CD4-positive, alpha-beta T cell treated with Interleukin-15 for 4 hours (primary cell): ENCODE measurements at places on chromosomes 2 and 18.

DNA sequence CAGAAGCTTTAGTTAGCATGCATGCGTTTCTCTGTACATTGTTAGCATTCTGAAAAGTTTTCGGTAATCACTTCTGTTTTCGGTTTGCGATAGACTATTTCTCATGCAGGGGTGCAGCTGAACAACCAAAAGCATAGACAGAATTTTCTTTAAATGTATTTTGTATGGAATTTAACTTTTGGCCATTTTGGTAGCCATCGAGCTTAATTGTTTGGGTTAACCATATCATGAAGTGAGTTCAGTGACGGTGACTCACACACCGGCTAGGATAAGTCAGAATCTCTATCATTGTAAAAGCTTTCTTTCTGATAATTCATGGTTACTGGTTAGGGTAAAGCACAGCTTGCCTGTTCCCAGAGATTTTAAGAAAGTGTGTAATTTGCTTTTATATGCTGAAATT is 107.2 kb downstream of the CD226 start:
- DNase-seq = no peak

DNA sequence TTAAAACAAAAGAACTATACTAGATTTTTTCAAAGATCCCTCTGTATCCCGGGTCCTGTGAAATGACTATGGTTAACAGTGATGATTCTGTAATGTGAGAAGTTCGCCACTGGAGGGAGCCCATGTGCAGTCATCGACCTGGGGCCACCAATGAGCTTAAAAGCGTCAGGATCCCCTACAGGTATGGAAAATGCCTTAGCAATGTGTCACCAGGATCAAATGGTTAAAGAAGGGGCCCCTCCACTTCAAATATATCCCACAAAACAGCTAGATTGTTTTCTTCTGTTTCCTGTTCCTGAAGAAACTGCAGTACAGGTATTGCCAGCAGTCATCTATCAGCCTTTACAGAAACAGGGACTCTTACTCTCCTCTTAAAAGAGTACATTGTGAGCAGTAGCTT is 15.3 kb downstream of the CHRNA1 start:
- peak; percentile 74 for DNase-seq

DNA sequence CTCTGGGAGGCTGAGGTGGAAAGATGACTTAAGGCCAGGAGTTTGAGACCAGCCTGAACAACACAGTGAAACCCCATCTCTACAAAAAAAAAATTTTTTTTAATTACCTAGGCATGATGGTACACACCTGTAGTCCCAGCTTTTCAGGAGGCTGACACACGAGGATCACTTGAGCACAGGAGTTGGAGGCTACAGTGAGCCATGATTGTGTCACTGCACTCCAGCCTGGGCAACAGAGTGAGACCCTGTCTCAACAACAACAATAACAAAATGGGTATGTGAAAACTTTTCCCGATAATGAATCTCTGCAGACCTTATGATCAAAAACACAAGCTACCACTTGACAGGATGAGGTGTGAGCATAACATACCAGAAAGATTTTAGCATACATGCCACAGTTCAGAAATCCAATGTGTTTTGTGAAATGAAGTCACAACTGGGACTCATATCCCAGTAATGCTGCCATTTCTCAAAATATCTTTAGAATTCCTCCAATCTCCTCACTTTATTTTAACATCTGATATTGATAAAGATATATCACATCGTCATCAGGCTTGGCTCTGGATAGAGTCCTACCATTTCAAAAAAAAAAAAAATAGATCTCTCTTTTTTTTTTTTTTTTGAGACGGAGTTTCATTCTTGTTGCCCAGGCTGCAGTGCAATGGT is 74.0 kb upstream of the PELI1 start:
- no peak for DNase-seq

GRCh38 chr2:57278451-57278850 is 768.2 kb upstream of the VRK2 start:
- no peak for DNase-seq

DNA sequence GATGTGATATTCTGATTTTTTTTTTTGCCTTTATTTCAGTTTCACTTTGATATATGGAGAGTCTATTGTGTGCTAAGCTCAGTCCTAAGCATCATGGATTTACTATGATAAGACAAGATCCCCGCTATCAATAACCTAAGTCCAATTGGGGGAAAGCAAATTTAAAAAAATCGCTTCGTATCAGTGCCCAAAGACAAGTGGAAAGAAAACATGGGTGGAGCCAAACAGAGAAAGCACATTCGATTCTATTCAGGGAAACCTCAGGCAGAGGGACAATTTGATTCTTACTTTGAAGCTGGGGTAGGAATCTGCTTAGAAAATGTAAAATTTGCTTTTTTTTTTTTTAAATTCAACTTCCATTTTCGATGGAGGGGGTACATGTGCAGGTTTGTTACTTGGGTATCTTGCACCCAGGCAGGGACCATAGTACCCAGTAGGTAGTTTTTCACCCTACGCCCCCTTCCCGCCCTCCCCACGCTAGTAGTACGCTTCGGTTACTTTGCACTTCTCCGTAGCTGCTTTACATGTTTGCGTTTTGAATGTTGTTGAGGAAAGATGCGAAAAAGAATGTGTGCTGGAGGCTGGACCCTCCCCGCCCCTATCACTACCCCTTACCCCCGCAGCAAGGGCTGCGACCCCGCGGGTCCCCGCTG is 12.4 kb downstream of the KIF5C start:
- DNase-seq = no peak

- DNase-seq = no peak
Measured at GRCh38 chr2:196970099-196970498, 43.6 kb upstream of the PGAP1 start.

DNA sequence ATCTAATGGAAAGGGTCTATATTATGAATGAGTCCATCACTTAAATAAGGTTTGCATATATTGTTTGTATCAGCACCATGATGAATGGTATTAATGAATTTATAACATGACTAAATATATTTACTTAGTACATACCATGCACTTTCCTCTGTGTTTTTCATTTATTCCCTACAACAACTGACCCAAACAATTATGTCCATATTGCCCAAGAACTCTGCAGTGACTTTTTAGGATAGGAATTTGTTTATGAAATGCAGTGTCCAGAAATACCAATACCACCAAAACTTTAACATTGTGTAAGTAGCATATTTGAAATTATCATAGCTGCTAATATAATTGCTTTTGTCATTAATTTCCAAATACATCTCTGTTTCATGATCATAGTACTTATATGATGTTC is 119.7 kb downstream of the WDR7 start:
- no peak for DNase-seq

DNA sequence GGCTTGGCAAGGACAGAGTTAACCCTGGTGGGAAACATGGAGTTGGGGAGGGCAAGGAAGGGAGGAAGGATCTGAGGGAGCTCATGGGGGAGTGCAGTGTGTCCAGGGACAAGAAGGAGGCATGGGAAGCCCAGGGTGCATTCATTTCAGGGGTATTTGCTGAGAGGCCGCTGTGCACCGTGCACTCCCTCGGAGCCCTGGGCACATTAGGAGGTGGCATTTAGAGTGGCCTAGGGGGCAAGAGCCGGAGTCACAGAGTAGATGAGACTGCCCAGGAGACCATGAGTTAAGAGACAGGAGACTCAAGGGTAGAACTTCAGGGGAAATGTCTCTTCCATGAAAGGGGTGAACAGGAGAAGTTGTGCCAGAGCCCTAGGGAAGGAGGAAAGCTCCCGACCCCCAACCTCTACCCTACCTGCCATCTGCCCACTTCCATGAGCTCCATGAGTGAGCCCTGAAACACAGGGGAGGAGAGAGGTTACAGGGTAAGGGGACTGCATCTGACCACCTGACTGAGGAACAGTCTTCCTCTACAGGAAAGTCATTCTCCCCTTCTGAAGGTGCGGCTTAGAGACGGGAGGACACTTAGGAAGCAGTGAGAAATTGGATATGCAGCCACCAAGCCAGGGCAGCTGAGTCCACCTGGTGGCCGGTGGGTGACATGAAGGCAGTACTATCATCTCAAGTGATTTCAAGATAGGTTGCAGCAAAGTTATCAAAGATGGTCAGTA is 58.5 kb upstream of the COPS8 start:
- DNase-seq = peak; percentile 25
